ENCODE measurements at places on chromosomes 2 and 18.

DNA sequence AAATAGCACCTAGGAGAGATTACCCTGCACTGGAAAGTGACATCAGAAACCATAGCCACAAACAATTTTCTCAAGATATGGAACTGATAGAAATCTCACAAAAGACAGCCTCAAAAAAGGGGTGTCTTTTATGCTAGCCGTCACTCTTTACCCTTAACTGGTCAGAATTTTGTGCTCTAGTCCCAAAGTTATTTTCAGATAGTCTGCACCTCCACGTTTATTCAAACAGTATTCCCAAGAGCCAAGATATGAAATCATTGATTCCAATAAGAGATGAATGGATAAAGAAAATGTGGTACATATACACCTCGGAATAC lies 23.5 kb upstream of the PMAIP1 start:
- no peak for DNase-seq

GRCh38 chr18:75063615-75064512 lies 145.1 kb downstream of the PTGR3 start:
- no peak for DNase-seq

- no peak for DNase-seq
Observed at GRCh38 chr18:59899298-59900221, at the start of gene PMAIP1. Gene PMAIP1 (plus strand): TSS chr18:59899996. CDS start chr18:59900178, 182 bp downstream.

GRCh38 chr2:237097911-237098702 lies 12.4 kb downstream of the COPS8 start:
- peak; percentile 81 for DNase-seq
